ENCODE measurements at places on chromosomes 12 and 14.

- DNase-seq, result no peak
Measured at GRCh38 chr14:67962215-67962644, 142.7 kb downstream of the RAD51B start.

DNA sequence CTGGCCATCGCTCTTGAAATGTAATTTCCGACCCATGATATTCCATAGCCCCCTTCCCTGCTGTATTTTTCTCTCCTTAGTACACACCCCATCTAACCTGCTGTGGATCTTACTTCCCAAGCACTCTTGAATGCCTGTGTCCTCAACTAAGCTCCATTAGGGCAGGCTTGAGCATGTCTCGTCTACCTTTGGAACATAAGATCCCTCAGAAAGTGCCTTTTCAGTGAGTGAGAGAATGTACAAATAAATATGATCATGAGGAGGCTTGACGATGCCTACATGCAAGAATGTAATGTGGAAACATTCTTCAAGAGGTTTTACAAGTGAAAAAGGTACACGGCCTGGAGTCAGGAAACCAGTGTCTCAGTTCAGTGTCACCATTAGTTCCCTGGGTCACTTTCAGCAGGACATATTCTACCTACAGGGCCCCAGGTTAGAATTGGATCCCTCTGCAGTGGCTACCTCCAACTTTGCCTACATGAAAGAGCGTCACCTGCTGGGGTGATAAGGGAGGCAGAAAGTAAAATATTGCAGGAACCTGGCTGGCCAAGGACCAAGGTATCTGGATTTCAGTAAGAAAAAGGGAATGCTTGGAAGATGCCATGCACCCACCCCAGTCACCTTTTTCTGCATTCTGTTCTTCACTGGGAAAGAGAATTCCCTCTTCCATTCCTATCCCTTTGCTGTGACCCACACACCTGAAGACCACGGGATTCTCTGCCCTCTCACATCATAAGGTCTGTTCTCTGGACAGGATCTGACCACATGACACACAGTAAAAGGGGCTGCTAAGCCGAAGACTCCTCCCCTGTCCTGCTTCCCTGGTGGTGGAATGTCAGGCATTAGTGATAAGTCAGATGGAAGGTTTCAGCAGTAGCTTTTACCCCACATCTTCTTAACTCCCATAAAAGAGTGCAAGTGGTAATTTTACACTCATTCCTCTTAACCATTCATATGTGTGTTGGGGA lies 24.6 kb upstream of the SERPINA1 start:
- DNase-seq, result no peak

- DNase-seq, result no peak
Measured at GRCh38 chr12:60071759-60072191, 475.9 kb downstream of the SLC16A7 start.

GRCh38 chr14:46399049-46399448 lies 252.5 kb downstream of the RPL10L start:
- DNase-seq, result no peak

GRCh38 chr12:77324763-77325468 lies 259.5 kb upstream of the E2F7 start:
- peak; percentile 85 for DNase-seq

GRCh38 chr12:68455691-68456345 lies 123.7 kb upstream of the MDM1 start:
- no peak for DNase-seq

- DNase-seq, result no peak
Measured at GRCh38 chr12:114319422-114319821, 86.5 kb downstream of the TBX5 start.

DNA sequence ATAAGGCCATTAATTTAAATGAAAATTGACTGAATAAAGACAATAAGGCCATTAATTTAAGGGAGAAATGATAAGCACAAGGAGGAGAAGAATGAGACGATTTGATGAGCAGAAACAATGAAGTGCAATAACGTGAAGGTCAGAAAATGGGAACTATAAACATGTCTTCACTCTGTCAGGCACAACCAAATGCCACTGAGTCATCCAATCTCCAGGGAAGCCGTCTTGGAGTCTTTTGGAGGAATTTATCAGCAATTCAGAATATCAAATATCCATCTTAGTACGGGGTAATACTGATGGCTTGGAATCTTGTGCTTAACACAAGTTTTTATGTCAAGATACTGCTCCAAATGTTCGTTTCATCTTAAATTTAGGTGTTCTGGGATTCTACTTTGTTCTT lies 159.9 kb downstream of the CAPZA3 start:
- DNase-seq, result no peak

GRCh38 chr12:56190695-56191155 lies 1.4 kb upstream of the SMARCC2 start:
- no peak for DNase-seq

GRCh38 chr12:56377310-56377988 lies 14.8 kb upstream of the APOF start:
- DNase-seq, result no peak

DNA sequence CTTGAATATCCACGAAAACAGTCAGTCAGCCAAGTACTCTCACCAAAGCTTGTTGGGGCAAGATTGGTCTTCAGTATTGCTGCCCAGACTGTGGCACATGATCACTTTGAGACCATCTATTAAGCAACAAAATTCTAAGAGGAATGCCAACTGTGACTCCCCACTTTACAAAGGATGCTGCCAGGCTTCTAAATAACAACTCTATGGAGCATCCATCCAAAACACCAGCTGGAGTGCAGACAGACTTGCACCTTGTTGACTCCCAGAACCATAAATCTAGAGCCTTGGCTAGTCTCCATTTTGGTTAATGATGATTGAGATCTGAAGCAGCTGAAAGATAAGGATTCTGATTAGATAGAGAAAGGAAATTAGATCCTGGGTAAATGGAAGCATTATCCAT lies 132.8 kb downstream of the DIO2 start:
- DNase-seq, result no peak

GRCh38 chr12:129102233-129102632 lies 249.0 kb downstream of the GLT1D1 start:
- DNase-seq, result no peak

- no peak for DNase-seq
Measured at GRCh38 chr14:20179880-20180279, 10.8 kb upstream of the OR11G2 start.

DNA sequence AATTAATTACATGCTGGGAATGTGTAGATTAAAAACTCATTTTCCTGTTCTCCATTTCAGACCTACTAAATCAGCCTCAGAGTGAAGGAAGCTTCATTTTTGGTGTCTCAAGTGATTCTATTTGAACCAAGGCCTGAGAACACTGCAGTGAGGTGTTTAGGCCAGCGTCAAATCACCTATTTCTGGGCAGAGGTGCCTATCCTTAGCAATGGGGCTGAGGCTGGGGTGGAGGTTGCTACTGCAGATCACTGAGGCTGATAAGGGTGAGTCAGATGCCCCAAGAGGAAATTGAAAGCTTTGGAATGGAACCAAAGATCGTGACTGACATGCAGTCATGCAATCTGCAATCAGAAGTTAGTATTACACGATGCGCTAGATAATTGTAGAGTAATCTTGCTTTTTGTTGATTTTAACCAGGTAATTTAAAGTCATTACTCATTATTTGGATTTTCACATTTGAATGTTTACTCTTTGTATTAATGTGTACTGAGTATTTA lies 4.4 kb downstream of the TXNRD1 start:
- DNase-seq, result no peak

DNA sequence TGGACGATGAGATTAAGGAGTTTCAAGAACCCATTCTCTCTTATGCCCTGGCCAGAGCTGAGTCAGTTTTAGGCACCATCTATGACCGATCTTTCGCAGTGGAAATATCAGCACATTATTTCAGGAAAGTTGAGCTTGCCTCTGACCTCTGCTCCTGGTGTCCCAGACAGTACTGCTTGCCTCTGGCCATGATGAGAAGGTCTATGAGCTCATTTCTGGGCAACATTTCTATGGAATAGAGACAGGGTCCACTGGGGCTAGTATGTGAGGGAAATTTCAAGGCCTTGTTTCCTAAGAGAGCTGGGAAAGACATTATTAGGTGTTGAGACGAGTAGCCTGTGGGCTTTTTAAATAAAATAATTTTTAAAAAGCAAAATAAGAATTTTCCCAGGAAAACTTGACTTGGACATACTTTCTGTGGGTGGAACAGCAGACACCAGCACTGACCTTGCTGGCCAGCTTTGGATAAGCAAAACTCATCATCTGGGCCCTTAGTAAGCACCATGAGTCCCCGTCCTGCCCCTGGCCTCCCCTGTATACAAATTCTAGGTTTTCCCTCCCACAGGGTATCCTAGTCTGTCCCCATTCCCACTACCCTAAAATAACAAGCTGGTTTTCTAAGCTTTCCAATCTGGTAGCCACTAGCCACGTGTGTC lies 43.4 kb downstream of the DIO2 start:
- DNase-seq, result no peak

GRCh38 chr12:51963477-51963876 lies 12.0 kb downstream of the ACVR1B start:
- no peak for DNase-seq

DNA sequence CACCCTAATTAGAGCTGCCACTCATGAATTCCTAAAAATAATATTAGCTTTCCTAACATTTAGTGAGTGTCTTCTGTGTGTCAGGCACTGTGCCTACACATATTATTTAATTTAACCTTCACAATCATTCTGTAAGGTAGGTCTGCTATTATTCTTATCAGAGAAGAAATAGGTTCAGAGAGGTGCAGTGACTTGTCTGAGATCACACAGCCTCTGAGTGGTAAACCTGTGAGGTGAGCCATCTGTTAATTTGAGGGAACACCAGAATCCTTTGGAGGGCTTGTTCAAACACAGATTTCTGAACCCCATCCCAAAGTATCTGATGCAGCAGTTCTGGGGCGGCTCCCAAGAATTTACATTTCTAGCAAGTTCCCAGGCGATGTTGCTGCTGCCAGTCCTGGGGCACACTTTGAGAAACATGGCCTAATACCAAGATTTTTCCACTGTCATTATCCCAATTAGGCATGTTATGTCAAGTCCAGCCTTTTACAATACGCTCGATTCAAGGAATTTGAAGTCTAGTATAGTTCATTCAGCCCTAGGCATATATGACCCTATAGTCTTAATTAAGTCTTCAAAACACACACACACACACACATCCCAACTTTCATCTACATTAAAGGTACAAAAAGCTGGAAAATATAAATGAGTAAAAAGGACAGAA lies 19.9 kb upstream of the COX6A1 start:
- no peak for DNase-seq

DNA sequence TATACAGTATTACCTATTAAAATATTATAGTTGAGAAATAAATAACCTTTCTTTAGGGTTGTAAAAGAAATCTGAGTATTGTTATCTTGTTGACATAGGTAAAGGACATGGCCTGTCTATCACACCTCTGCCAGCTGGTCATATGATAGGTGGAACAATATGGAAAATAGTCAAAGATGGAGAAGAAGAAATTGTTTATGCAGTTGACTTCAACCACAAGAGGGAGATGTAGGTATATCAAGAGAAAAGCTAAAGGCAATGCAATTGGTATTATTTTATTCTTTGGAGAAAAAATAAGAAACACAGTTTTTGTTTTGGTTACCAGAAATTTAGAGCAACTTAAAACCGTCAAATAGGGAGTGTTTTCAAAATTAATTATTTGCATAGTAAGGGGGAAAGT lies 13.5 kb downstream of the CPSF2 start:
- DNase-seq, result peak; percentile 21

- no peak for DNase-seq
Measured at GRCh38 chr12:90333424-90333823, 621.6 kb downstream of the CCER1 start.

DNA sequence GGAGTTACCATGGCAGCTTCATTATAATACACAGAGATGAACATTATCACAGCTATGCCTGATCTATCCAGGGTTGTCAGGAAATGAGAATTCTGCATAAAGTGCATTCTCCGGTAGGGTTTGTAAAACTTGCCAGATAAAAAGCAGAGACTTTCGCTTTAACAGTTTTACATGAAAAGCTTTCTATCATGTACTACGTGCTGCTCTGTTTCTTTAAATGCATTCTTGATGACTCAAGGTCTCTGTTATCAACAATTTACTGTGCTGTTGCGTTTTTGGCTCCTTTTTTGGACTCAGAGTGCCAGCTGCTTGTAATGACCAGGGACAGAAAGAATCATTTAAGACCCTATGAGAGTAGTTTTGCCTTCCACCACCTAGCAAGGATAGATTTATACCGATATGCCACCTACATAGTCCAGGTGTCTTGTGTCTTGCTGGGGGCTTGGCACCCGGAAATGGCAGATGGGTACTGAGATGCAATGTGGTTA lies 371.2 kb downstream of the BTG1 start:
- DNase-seq, result no peak

All from left kidney (tissue), 8 donors.